ENCODE measurements at places on chromosomes 13 and 19. TPM values are rescaled to one million over a fixed set of nuclear protein-coding genes. Genes with fewer than 3 reads are reported as not detected.

DNA sequence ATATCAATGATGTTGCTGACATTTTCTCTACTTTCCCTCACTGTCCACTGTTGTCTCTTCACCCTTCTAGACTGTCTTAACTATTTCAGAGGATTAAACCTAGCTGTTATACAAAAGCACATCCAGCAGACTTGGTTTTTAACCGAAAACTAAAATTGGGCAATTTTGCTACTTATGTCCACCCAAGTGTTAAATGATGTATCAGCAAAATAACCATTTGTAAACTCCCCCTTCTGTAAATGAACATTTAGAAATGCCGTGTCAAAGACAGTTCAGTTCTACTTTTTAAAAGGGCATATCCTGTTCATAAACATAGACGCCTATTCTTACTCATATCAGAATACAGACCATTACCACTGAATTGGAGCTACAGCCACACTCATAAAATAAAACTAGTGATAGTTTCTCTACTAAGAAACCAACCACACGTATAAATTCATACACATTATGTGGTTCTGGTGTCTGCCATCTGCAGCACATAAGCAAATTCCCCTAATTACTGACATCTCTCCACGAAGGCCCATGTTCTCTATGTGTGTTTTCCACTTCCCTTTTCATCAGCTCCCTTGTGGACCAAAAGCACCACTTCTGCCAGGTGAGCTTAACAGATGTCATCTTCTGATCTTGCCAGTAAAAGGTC lies 1091.8 kb downstream of the PCDH9 start:
- no peak for DNase-seq

GRCh38 chr13:100883453-100883852 lies 208.9 kb upstream of the TMTC4 start:
- DNase-seq, result no peak

Gene DACH1
- not detected for total RNA-seq

Gene CNN1
- total RNA-seq, result 0.46 TPM

Gene ANGPTL8
- total RNA-seq, result not detected
